ENCODE measurements at places on chromosomes 6 and 20.

GRCh38 chr6:42431356-42431755 lies 20.4 kb downstream of the TRERF1 start:
- DNase-seq: no peak

- no peak for DNase-seq
Observed at GRCh38 chr6:47048638-47049037, 6.5 kb upstream of the ADGRF1 start.

DNA sequence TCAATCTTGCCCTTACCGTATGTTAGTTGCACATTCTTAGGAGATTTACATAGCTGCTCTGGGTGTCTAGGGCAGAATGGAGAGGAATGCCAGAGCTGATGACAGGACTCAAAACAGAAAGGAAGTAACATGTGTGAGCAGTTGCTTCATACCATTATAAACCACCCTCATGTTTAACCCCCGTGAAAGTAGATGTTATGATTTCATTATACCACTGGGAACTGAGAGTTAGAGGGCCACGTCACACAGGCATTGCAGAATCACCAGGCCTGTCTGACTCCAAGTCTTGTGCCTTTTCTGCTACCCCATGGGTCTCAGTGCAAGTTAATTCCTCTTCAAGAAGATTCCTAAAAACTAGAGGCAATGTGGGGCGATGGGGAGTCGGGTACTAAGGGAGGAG lies 23.5 kb upstream of the SIM1 start:
- DNase-seq: no peak

DNA sequence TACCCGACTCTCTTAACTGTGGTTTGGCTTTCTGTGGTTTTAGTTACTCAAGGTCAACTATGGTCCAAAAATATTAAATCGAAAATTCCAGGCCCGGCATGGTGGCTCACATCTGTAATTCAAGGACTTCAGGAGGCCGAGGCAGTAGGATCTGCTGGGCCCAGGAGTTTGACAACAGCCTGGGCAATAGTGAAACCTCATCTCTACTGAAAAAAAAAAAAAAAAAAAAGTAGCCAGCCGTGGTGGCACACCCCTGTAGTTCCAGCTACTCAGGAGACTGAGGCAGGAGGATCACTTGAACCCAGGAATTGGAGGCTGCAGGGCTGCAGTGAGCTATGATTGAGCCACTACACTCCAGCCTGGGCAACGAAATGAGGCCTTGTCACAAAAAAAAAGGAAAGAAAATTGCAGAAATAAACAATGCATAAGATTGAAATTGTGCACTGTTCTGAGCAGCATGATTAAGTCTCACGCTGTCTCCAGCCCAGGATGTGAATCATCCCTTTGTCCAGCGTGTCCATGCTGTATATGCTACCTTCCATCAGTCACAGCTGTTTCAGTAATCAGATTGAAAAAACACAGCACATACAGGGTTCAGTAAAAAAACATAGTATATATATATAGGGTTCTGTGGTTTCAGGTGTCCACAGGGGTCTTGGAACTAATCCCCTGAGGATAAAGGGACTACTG lies 40.7 kb downstream of the RGS17 start:
- DNase-seq: peak; percentile 16

GRCh38 chr6:124879110-124879991 lies 82.9 kb upstream of the RNF217 start:
- peak; percentile 66 for DNase-seq

DNA sequence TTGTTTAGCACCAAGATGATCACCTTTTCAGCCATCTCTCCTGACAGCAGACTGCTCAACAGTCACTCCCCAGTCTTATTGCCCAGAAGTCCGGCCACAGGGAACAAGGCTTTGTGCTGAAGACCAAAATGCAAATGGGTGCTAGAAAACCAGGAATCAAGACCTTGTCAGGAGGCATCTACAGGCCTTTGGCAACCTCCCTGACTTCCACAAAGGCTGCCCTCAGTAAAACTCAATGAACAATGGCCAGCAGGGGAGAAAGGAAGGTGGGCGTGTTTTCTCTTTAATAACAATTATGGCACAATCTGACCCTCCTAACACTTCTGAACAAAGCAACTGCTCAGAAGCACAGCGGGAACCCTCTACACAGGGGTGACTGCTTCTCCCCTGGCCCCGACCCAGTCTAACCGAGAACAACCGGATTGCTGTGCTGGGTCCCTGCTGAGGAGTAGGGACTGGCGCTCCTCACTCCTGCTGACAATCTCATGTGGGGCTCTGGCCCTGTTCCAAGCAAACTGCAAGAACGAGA lies 41.6 kb downstream of the PLCG1 start:
- DNase-seq: peak; percentile 91

DNA sequence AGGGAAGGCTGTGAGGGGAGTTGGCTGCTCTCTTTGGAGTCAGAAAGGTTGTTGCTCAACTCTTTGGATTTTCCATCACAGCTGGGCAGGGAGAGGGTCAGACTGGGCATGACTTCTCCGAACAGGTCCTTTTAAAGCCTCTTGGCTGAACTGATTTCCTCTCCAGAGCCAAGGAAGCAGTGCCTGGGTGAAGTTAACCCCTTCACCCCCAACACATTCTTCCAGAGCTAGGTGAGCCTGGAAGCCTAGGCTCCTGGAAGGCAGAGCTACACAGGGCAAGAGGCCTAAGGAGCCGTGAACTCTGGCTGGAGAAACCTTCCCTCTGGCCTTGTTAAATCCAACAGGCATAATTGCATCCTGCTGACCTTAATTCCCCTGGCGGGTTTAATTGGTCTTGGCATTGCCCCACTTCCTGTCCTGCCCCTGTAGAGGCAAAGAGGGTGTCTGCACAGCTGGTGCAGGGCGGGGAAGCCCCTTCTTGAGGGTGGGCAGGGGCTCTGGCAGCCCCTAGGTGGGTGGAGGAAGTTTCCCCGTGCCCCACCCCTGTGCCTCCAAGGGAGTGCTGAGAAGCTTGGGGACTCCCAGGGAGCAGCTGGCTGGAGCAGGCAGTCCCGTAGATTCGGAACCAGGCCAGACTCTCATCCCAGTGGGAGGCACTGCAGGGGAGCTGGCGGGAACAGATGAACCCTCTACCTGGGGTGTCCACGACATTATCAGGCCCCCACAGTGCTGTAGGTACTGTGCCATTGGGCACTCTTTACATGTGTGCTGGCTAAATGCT lies 3.6 kb upstream of the MYLK2 start:
- peak; percentile 93 for DNase-seq

DNA sequence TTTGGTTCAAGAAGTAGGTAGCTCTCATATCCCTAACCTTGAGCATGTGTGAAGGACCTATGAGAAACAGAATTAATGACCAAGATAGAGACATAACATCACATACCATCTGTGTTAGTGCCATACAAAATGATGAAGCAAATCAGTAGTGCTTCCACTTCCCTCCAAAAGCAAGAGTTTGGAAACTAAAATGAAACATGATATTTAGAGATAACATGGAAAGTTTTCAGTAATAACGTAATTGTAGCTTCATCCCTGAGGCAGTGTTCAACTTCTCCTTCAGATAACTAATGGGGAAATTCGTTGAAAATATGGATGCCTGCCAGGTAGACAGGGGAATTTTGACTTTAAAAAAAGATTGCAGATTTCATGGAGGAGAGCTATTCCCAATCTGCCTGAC lies 248.4 kb upstream of the IRAK1BP1 start:
- DNase-seq: no peak

DNA sequence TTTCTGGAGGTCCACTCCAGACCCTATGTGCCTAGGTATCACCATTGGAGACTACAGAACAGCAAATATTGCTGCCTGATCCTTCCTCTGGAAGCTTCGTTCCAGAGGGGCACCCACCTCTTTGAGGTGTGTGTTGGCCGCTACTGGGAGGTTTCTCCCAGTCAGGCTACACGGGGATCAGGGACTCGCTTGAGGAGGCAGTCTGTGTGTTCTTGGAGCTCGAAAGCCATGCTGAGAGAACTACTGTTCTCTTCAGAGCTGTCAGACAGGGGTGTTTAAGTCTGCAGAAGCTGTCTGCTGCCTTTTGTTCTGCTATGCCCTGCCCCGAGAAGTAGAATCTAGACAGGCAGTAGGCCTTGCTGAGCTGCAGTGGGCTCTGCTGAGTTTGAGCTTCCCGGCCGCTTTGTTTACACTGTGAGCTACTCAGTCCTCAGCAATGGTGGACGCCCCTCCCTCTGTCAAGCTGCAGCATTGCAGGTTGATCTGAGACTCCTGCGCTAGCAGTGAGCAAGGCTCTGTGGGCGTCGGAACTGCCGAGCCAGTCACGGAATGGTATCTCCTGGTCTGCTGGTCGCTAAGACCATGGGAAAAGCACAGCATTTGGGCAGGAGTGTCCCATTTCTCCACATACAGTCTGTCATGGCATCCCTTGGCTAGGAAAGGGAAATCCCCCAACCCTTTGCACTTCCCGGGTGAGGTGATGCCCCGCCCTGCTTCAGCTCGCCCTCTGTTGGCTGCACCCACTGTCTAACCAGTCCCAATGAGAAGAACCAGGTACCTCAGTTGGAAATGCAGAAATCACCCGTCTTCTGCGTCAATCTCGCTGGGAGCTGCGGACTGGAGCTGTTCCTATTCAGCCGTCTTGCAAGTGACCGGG lies 32.5 kb upstream of the ASCC3 start:
- DNase-seq: peak; percentile 85

Measured in NCI-H69 (cell line).